Heart right ventricle (tissue), 16 donors: ENCODE measurements at places on chromosomes 6 and 20.

DNA sequence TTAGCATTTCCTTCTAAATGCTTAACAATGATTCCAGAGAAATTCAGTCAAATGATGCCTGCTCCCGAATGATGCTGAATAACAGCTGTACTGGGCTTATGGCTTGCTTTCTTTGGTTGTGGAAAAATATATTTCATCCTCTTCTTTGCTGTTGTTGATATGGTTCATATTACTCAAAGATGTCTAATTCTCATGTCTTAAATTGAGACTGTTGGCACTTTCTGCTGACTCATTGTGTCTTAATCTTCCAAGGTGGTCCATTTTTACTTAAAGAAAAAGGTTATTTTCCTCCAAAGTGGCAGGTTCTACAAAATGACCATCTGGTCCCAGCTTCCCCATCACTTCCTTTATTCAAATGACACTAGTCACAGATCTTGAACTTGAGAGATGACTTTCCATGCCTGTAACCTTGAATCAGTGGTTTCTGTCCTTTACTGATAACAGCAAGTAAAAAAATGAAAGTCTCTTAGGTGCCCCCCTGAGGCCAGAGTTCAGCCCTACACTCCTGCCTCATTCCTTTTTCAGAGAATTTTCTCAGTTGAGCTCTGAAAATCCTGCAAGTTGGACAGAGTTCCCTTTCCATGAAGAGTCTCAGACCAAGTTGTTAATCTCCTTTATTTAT is 6.9 kb downstream of the SNAP25 start:
- DNase-seq = no peak

DNA sequence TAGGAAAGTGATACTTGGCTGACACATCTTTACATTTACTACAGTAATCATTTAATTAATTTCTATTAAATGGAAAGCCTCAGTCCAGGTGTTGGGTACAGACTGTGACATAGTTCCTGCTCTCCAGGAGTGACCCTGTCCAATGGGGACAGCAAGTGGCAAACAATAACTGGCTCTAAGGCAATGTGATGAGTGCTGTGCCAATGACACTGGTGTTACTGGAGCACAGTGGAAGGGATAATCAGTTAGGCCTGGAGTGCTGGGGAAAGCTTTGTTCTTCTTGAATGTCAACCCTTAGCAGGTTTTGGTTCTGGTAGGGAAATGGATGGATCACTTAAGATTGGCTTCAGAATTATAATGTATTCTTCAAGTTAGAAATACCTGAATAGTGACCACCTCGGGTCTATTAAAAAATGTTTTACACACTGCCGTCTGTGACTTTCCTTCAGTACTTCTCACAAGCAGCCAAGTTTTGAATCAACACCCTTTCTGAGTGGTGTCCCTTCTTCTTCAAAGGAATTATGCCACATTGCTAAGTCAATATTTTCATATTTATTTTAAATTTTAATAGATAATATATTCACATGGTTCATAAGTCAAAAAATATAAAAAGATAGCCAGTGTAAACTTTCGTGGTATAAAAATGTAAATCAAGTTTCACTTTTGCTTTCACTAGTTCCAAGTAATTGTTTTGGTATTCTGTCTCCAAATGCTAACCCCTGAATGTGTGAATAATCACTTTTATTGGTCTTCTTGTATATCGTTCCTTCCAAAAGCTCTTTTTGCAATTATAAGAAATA is 9.6 kb downstream of the CMTR1 start:
- DNase-seq = peak; percentile 10

DNA sequence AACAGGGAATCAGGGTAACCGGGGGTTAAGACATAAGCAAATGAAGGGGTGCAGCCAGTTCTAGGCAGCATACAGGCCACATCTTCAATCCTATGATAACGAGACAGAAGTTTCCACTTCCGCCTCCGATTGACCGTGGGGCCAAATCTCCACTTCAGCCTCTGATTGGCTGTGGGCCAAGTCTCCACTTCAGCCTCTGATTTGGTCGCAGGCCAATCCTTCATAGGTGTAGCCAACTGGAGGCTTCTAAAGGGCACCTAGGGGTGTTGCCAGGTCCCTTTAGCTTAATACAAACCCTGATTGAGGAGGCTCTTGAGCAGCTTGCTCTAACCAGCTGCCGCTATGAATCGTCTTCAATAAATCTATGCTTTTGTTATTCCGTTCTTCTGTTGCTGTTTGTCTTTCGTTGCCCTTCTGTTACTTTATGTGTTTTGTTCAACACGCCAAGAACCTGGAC is 2.1 kb upstream of the ERGIC3 start:
- DNase-seq = no peak

DNA sequence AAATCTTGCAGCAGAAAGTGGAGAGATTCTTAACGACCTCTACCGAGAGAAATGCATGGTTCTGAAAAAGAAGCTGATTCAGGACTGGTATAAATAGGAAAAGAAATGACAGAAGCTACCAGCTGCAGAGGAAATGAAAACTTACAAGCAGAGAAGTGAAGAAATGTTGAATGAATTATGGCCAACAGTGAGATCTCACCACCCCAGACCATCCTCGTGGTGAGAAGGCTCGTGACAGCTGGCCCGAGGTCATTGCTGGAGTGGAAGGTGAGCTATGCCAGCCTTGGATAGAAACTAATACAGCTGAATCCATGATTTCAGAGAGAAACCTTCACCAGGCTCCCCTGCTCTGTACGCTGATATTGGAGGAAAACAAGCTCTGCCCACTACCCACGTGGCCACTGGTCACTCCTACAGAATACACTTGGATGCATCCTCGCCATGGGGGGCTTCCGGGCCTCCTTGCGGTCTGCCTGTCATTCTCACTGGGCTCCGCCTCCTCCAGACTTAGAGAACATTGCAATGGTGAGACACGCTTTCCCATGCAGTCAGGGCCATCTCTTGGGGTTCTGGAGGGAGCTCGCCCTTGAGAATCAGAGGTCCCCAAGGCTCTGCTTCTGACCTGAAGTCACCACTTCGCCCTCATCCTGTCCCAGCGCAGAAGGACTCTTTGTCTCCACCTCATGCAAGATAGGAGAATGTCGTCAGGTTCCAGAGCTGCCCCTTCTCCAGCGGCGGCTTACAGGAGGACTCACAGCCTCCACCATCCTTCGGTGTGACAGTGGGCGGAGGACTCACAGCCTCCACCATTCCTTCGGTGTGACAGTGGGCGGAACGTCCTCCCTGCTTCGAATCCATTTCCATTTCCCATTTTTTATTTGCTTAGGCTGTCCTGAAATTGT is 10.6 kb upstream of the TUBB2B start:
- no peak for DNase-seq

GRCh38 chr6:112237595-112237994 is 16.8 kb downstream of the LAMA4 start:
- DNase-seq = no peak

DNA sequence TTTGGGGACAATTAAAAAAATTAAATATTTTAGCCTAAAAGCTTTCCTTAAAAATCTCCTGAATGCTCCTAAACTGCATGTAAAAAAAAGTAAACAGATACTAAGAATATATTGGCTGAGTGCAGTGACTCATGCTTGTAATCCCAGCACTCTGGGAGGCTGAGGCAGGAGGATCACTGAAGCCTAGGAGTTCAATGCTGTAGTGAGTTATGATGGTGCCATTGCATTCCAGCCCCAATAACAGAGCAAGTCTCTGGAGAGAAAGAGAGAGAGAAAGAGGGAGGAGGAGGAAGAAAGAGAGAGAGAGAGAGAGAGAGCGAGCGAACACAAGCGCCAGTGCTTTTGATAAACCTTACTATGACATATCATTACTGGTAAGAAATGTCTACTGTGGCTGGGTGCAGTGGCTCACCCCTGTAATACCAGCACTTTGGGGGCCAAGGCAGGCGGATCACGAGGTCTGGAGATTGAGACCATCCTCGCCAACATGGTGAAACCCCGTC is 58.8 kb downstream of the FKBP5 start:
- no peak for DNase-seq

DNA sequence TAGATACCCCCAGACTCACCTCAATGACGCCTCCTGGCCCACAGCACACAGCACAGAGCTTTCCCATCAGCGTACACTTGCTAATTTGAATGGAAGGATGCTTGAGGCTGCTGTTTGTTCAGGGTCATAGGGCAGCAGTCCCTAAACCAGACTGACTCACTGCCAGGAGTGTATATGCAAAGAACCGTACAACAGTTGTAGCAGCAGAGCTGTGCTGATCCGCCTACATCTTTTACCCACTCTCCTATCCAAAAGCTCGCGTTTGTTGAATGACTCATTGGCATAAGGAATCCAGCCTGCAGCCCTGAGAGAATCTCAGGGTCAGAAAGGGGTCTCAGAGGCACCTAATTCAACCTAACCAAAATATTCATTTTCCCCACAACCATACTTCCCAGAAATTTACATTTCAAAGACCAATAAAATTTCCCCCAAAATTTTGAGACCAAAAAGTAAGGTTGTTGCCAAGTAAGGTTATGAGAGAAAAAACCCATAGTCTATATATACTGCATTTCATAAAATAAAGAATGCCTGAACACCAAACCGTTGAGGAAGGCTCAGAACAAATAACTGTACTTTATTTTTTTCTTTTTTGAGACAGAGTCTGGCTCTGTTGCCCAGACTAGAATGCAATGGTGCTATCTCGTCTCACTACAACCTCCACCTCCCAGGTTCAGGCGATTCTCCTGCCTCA is 35.3 kb upstream of the CCND3 start:
- DNase-seq = no peak

- peak; percentile 23 for DNase-seq
Measured at GRCh38 chr6:141562186-141562811, 570.4 kb upstream of the GJE1 start.

DNA sequence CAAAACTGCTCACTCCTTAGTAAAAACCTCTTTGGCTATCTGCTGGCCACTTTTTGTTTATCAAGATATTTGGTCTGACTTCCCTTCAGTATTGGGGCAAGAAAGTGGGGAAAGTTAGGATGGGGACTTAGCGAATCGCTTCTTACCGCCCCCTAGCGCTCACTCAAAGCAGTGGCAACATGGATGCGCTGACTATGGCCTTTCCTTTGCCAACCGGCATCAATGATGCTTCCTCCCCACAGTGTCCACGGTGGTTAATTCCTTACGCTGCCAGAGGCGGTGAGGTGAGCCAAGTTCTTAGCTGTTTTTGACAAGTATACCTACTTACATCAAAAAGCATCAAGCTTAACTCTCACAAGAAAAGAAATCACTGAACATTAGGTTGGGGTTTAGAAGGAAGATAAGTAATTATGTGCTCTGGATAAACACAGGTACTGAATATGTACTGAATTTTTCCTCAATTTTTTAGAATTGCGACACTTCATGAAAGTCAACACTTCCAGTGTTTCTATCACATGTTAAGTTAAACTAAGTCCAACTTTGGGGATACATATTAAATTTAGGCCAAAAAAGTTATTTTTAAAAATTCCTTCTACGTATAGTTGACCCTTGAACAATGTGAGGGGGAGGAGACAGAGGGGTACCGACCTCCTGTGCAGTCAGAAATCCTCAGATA is 86.7 kb downstream of the GMDS start:
- no peak for DNase-seq

DNA sequence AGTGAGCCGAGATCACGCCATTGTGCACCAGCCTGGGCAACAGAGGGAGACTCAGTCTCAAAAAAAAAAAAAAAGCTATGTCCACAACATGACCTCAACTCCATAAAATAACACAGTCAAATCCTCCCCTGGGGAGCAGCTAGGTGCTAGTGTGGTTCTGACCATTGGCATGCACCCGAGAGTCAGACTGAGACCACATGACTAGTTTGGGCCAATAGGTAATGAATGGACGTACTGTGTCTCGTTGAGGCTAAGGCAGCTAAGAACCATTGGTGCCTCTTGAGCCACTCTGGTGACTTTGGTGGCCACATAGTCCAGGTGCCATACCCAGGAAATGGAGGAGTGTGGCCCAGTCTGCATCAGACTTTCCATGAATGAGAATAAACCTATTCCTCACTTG is 40.3 kb downstream of the ATP9A start:
- DNase-seq = no peak

- no peak for DNase-seq
Measured at GRCh38 chr6:138387577-138388368, 10.1 kb downstream of the SMIM28 start.

DNA sequence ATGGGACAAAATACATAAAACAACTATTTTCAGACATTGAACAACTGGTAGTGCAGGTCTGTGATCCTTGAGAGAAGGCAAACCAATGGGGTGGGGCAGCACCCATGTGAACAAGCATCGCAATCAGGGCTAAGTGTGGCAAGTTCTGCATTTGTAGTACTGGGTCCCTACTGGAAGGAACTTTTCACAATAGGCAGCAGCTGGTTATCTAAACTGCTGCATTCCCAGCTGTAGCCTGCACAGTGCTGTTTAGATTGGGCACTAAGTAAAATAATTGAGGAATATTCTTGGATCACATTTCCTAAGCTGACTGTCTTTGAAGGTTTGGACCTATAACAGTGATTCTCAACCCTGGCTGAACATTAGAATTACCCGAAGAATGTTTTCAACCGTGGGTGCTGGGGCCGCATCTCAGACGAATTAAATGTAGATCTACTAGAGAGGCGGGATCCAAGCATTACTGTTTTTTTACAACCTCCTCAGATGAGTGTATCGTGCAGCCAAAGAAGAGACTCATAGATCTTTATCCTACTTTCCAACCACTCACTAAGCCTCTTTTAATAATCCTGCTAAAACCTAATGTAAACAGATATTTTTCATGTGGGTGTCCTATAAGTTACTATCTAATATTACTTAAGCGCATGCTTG is 12.4 kb upstream of the MAP3K4 start:
- no peak for DNase-seq

- no peak for DNase-seq
Measured at GRCh38 chr20:48606172-48606840, 221.5 kb downstream of the PREX1 start.

- DNase-seq = no peak
Measured at GRCh38 chr20:11274141-11274594, 600.4 kb upstream of the JAG1 start.

DNA sequence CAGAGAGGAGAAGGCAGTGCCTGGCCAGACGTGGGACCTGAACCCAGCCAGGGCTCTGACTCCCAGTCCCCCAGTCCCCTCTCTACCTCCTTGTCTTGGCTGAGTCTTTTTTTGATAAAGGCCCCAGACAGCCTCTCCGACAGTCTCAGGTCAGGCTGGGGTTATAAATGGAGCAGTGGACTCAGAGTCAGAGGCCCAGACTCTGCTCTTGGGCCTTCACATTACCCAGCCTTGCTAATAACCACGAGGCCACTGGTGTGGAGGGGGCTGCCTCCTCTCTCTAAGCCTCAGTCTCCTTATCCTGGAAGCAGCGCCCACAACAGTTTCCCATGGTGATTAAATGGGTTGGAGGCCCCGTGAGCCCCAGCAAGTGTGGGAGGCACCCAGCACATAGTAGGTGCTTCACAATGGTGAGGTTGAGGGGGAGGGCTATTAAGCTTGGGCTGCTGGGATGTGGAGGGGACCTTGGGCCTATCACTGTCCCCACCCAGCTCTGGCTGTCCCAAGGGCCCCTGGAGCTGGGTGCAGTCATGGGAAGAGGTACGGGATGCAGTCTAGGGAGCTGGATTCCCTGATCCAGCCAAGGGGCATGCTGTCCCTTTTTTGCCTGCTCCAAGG is 35.7 kb downstream of the TGM2 start:
- no peak for DNase-seq
